ENCODE measurements at places on chromosomes 5 and 9. TPM values are rescaled to one million over a fixed set of nuclear protein-coding genes. Genes with fewer than 3 reads are reported as not detected.

Gene OLFML2A
- not detected for total RNA-seq

Gene PIP5K1B
- total RNA-seq, result 0.38 TPM

Gene FAM151B
- total RNA-seq, result 0.36 TPM

Gene NEURL1B
- total RNA-seq, result 0.64 TPM

Gene CERCAM
- total RNA-seq, result 0.57 TPM

Gene GRM6
- not detected for total RNA-seq

Gene ATP10B
- total RNA-seq, result not detected

Gene C9
- total RNA-seq, result not detected

Gene PPP3R2
- total RNA-seq, result not detected

Gene VDAC1
- total RNA-seq, result 485 TPM

Gene LCN15
- total RNA-seq, result not detected

Gene CNTLN
- total RNA-seq, result 0.10 TPM

Gene TCERG1
- total RNA-seq, result 123 TPM

Gene RAPGEF6
- total RNA-seq, result 34.5 TPM

Gene LCN9
- total RNA-seq, result not detected

Gene TMEM215
- not detected for total RNA-seq

Gene SLC4A9
- total RNA-seq, result 0.07 TPM

Gene PCDHB10
- total RNA-seq, result not detected

Gene FAM78A
- total RNA-seq, result 24.1 TPM

Gene MAP1B
- 0.32 TPM for total RNA-seq

Gene ZNF462
- 0.33 TPM for total RNA-seq

Gene TLR4
- not detected for total RNA-seq

Gene CARTPT
- total RNA-seq, result not detected

Gene BHMT2
- total RNA-seq, result not detected

Gene PCSK5
- total RNA-seq, result 6.0 TPM
